ENCODE measurements at places on chromosomes 5 and 9. TPM values are rescaled to one million over a fixed set of nuclear protein-coding genes. Genes with fewer than 3 reads are reported as not detected.

Gene NOTCH1
- total RNA-seq, result 69.4 TPM

Gene IL5
- total RNA-seq, result not detected

Gene CMYA5
- total RNA-seq, result 93.9 TPM

Gene THBS4
- 135 TPM for total RNA-seq

Gene OLFML2A
- 65.8 TPM for total RNA-seq

Gene KCNN2
- 16.2 TPM for total RNA-seq

Gene TMEFF1
- not detected for total RNA-seq

Gene ADAMTS12
- 19.3 TPM for total RNA-seq

Gene FBN2
- 86.1 TPM for total RNA-seq

Gene SH2D3C
- total RNA-seq, result 15.1 TPM

Gene SH3RF2
- total RNA-seq, result 3.7 TPM

Gene TYRP1
- total RNA-seq, result not detected

Gene IFNA7
- not detected for total RNA-seq

Gene JAKMIP2
- total RNA-seq, result 0.52 TPM

Gene STING1
- total RNA-seq, result 14.6 TPM

Gene MVB12B
- total RNA-seq, result 13.0 TPM

Gene LHX3
- total RNA-seq, result not detected

Gene SPATA31A1
- not detected for total RNA-seq

Gene KIF27
- total RNA-seq, result 6.3 TPM

Gene CERCAM
- total RNA-seq, result 33.4 TPM

Gene MEIKIN
- total RNA-seq, result 0.52 TPM

Gene DBN1
- total RNA-seq, result 108 TPM

Gene ORM2
- not detected for total RNA-seq

Gene IRX1
- 2.1 TPM for total RNA-seq

Gene HACD4
- total RNA-seq, result 2.1 TPM

Gene HCN1
- 4.2 TPM for total RNA-seq

Gene OBP2B
- not detected for total RNA-seq

Gene PHYHD1
- total RNA-seq, result 17.7 TPM

Gene UGT3A2
- total RNA-seq, result under 0.01 TPM

Gene SHOC1
- total RNA-seq, result not detected

Gene PCDHB4
- 1.6 TPM for total RNA-seq

Gene MRRF
- 29.2 TPM for total RNA-seq

Gene DNLZ
- total RNA-seq, result 5.2 TPM

Gene TEX53
- total RNA-seq, result not detected

Gene NXNL2
- total RNA-seq, result 0.52 TPM

Gene CMBL
- 34.4 TPM for total RNA-seq

Gene SLC34A3
- total RNA-seq, result not detected

Gene PRR16
- 4.7 TPM for total RNA-seq

Gene ZNF300
- total RNA-seq, result 5.2 TPM

Gene OSMR
- total RNA-seq, result 4.2 TPM

Gene POLR1E
- 38.1 TPM for total RNA-seq

Gene PCDHAC1
- 0.52 TPM for total RNA-seq

Gene CARD9
- total RNA-seq, result 1.0 TPM

Gene PCDHGB6
- 5.2 TPM for total RNA-seq

Gene LRRC19
- total RNA-seq, result not detected

Gene KIF4B
- under 0.01 TPM for total RNA-seq
